ENCODE measurements at places on chromosomes 6 and 20.

GRCh38 chr20:22452442-22453011, 131.8 kb downstream of the FOXA2 start:
- DNase-seq = no peak

- no peak for DNase-seq
Measured at GRCh38 chr6:106870824-106871717, 103.5 kb downstream of the CD24 start.

GRCh38 chr6:148426317-148426977, 83.8 kb downstream of the SASH1 start:
- no peak for DNase-seq

- DNase-seq = no peak
Measured at GRCh38 chr20:11697055-11697454, 220.6 kb upstream of the BTBD3 start.
